ENCODE measurements at places on chromosomes 6 and 20. TPM values are rescaled to one million over a fixed set of nuclear protein-coding genes. Genes with fewer than 3 reads are reported as not detected.

GRCh38 chr6:74606582-74607071 is 599.2 kb downstream of the COL12A1 start:
- peak; percentile 24 for DNase-seq
- H3K4me3 ChIP-seq, result no peak overlapping the region
- H3K36me3 ChIP-seq, result no peaks in the 10 kb centered on the region
- no peak overlapping the region for H3K27ac ChIP-seq

CPNE1 gene
- 116 TPM for total RNA-seq

DNA sequence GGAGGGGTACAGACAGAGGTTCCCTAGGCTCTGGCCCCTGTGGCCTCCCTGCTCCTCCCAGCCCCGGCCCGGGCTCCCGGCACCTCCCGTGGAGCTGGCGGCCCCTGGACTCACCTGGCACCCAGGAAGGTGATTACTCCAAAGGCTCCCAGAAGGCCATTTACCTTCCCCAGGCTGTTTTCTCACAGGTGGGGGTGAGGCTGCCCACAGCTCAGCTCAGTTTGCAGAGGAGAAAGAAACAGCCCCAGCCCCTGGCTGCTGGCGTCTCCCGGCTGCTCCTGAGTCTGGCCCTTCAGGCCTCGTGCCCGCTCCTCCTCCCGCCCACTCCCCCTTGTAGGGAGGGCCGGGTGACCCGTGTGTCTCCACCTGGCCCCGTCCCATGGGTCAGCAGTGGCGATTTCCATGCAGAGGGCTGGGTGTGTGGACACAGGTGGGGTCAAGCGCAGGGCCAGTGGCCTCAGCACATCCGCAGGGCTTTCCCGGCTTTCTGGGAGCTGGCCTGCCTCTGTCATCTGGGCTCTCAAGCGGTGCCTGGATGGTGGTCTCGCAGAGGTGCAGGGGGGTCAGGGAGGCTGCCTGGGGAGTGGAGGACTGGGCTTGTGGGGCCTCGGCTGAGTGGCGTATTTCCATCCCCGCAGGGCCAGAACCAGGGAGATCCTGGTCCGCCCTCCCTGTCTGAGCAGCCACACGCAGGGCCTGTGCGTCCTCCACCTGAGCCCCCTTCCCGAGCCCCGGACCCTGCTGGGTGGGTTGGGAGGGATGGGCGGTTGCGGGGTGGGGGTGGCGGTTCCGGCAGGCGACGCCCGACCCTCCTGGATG is 20.2 kb upstream of the GATA5 start:
- H3K27me3 ChIP-seq, result peaks cover 49% of the 10 kb centered on the region
- H3K4me3 ChIP-seq, result no peak overlapping the region
- no peak overlapping the region for H3K27ac ChIP-seq
- DNase-seq, result no peak
- no peaks in the 10 kb centered on the region for H3K36me3 ChIP-seq

DNA sequence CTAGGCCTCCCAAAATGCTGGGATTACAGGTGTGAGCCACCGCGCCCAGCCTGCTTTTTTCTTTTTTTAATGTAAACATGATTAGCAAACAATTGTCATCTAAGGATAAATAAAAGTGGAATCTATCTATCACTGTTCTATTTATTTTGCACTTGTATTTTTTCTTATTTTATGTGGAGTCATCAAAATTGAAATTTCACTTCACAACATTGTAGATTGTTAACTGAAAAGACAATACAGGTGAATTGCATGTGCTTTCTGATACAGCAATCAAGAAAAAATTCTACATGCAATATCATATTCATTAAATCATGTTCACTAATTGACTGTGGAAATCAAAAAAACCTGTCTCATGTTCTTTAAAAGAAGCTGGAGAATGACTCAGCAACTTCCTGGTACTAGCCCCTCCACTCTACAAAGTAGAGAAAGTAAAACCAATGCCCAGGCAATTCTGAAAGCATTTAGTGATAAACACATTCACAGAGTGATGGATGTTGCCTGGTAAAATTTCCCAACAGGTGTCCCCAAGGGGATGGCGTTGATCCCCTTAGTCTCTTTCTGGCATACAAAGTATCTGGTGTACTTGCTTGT is 10.7 kb upstream of the RFX6 start:
- no peak for DNase-seq
- H3K4me3 ChIP-seq, result no peak overlapping the region
- no peaks in the 10 kb centered on the region for H3K4me1 ChIP-seq
- H3K27me3 ChIP-seq, result no peaks in the 10 kb centered on the region
- H3K27ac ChIP-seq, result no peak overlapping the region

GRCh38 chr6:70125602-70126001 is 177.3 kb downstream of the COL9A1 start:
- no peak overlapping the region for H3K4me3 ChIP-seq
- H3K36me3 ChIP-seq, result no peaks in the 10 kb centered on the region
- no peak overlapping the region for H3K27ac ChIP-seq
- no peaks in the 10 kb centered on the region for H3K4me1 ChIP-seq
- no peaks in the 10 kb centered on the region for H3K27me3 ChIP-seq
- DNase-seq, result no peak

GUCA1A gene
- total RNA-seq, result not detected

GRCh38 chr6:150600010-150600300 is 270 bp downstream of the PLEKHG1 start:
- peaks cover 6% of the 10 kb centered on the region for H3K4me1 ChIP-seq
- peaks cover 8% of the 10 kb centered on the region for H3K27me3 ChIP-seq
- no peak for DNase-seq

PSORS1C1 gene
- 8.5 TPM for total RNA-seq

- H3K4me1 ChIP-seq, result no peaks in the 10 kb centered on the region
- DNase-seq, result no peak
- H3K36me3 ChIP-seq, result no peaks in the 10 kb centered on the region
- H3K27ac ChIP-seq, result no peak overlapping the region
- no peak overlapping the region for H3K4me3 ChIP-seq
Observed at GRCh38 chr6:20740088-20740487, 205.8 kb downstream of the CDKAL1 start.

TMEM170B gene
- total RNA-seq, result 8.7 TPM

POU3F2 gene
- total RNA-seq, result 3.8 TPM

GABRR1 gene
- not detected for total RNA-seq

ANKRD66 gene
- not detected for total RNA-seq

DNA sequence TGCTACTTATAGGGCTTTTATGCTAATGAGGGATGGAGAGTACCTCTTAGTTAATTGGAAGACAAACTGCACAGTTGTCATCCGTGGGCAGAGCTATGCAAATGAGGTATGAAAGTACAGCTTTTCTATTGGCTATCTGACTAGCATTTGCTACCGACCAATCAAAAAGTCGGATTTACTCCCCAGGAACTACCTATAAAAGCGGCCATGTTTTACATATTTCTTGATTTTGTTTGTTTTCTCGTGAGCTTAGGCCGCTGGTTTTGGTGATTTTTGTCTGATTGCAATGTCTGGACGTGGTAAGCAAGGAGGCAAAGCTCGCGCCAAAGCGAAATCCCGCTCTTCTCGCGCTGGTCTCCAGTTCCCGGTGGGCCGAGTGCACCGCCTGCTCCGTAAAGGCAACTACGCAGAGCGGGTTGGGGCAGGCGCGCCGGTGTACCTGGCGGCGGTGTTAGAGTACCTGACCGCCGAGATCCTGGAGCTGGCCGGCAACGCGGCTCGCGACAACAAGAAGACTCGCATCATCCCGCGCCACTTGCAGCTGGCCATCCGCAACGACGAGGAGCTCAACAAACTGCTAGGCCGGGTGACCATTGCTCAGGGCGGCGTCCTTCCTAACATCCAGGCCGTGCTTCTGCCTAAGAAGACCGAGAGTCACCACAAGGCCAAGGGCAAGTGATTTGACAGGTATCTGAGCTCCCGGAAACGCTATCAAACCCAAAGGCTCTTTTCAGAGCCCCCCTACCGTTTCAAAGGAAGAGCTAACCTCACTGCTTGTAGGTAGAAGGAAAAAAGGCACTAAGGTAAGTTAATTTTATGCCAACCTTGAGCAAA is 36.9 kb downstream of the HFE start:
- H3K4me1 ChIP-seq, result peaks cover 25% of the 10 kb centered on the region
- no peaks in the 10 kb centered on the region for H3K27me3 ChIP-seq
- H3K36me3 ChIP-seq, result peaks cover 3% of the 10 kb centered on the region
- peak; percentile 90 for DNase-seq
- H3K27ac ChIP-seq, result peak overlapping the region; percentile 76
- H3K4me3 ChIP-seq, result peak overlapping the region; percentile 89
